ENCODE measurements at places on chromosomes 5 and 9. TPM values are rescaled to one million over a fixed set of nuclear protein-coding genes. Genes with fewer than 3 reads are reported as not detected.

The SLC46A2 gene
- not detected for total RNA-seq

The IFNA21 gene
- total RNA-seq = not detected

The EQTN gene
- not detected for total RNA-seq

The FAM200C gene
- 3.2 TPM for total RNA-seq

The GM2A gene
- total RNA-seq = 121 TPM

The LAMC3 gene
- total RNA-seq = not detected

The PKD2L2 gene
- not detected for total RNA-seq

The TXNDC8 gene
- total RNA-seq = not detected

The CDC37L1 gene
- 22.1 TPM for total RNA-seq

The SMC2 gene
- 3.6 TPM for total RNA-seq

The IFNB1 gene
- 0.26 TPM for total RNA-seq

The PCDHGB3 gene
- under 0.01 TPM for total RNA-seq

The SH3RF2 gene
- total RNA-seq = 6.3 TPM

The NR6A1 gene
- total RNA-seq = 2.9 TPM

The TIFAB gene
- total RNA-seq = not detected

The GARIN3 gene
- total RNA-seq = not detected

The TUSC1 gene
- total RNA-seq = 20.5 TPM

The PCDHB14 gene
- 0.26 TPM for total RNA-seq

The HCN1 gene
- total RNA-seq = not detected

The PRRX2 gene
- total RNA-seq = not detected

The PLAC8L1 gene
- 0.53 TPM for total RNA-seq

The PRLR gene
- not detected for total RNA-seq

The SUSD3 gene
- not detected for total RNA-seq

The TTC16 gene
- not detected for total RNA-seq

The F2RL1 gene
- total RNA-seq = 25.5 TPM

The LECT2 gene
- total RNA-seq = not detected

The FOXD4L5 gene
- 0.13 TPM for total RNA-seq

The SLC45A2 gene
- not detected for total RNA-seq

The OGN gene
- not detected for total RNA-seq

The FOXD4L6 gene
- total RNA-seq = 0.13 TPM

The SV2C gene
- total RNA-seq = not detected

The DRD1 gene
- total RNA-seq = not detected

The GFM2 gene
- 41.0 TPM for total RNA-seq

The KIF4B gene
- total RNA-seq = 0.13 TPM

The LCN12 gene
- not detected for total RNA-seq

The ATP10B gene
- 12.4 TPM for total RNA-seq

The CFAP90 gene
- total RNA-seq = not detected
